ENCODE measurements at places on chromosomes 11 and 22.

DNA sequence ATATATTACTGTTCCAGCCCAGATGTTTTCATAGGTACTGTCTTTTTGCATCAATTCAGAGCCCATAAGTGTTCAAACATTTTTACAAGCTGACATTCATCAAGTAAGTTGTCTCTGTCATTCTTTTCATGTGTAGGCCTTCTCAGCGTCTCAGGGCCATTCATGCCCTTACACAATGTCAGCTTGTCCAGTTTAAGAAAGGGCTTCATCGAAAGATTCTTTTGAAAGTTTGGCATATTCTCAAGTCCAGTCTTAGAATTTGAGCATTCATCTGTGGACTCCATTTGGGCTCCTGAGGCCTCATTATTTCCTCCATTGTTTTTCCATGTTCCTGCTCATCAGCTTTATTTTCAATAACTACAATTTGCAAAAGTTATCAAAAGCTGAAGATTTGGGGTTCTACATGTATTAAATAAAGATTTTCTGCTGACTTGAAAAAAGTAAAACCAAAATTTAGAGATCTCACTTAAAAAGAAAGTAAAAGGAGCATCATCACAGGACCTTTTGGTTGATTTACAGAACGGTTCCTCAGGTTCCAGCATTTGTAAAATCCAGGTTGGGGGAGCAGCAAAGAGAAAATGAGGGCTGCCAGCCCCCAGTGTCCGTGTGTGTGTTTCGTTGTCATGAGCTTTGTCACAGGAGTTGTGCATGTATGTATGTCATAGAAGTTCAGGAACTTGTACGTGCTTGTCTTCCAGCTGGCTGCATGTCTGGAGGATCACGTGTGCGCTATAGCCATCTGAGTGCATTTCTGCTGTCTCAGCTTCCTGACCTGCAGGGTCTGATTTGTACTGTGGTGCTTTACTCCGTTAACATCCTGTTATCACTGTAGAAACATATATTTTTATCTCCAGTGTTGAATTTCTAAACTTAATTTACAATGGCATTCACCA lies 15.6 kb downstream of the MOV10L1 start:
- DNase-seq: no peak

GRCh38 chr22:46966846-46967245 lies 204.4 kb downstream of the TBC1D22A start:
- no peak for DNase-seq

DNA sequence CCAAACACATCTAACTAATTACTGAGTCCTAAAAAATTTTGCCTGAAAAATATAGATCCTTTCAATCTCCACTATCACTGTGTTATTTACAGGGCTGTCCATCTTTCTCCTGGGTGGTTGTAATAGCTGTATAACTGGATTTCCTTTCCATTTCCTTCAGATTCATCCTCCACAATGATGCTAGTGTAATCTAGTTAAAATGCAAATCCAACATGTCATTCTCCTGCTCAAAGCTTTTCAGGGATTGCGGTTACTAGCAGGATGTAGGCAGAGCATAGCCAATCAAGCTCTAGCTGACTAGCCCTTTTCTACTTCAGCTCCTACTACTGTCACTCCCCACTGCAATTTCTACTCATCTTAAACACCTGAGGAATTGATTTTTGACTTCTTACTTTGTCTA lies 283.0 kb downstream of the RAB38 start:
- DNase-seq: no peak

DNA sequence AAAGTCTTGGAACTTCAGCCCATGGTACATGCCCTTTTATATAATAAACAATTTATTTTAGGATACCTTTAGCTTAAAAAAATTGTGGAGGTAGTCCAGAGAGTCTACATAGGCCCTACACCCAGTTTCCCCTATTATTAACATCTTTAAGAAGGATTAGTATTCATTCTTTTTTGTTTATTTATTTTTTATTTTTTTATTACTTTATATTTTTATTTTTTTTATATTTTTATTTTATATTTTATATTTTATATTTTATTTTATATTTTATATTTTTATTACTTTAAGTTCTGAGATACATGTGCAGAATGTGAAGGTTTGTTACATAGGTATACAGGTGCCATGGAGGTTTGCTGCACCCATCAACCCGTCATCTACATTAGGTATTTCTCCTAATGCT lies 15.9 kb upstream of the ABTB2 start:
- no peak for DNase-seq

DNA sequence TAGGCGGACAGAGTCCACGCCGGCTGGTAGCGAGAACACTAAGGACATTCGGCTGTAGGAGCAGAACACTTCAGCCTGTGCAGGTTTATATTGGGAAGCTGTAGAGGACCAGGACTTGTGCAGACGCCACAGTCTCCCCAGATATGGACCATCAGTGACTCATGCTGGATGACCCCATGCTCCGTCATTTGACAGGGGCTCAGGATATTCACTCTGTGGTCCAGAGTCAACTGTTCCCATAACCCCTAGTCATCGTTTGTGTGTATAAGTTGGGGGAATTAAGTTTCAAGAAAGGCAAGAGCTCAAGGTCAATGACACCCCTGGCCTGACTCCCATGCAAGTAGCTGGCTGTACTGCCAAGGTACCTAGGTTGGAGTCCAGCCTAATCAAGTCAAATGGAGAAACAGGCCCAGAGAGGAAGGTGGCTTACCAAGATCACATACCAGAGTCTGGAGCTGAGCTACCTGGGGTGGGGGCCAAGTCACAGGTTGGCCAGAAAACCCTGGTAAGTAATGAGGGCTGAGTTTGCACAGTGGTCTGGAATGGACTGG lies 17.2 kb downstream of the P2RY2 start:
- no peak for DNase-seq

DNA sequence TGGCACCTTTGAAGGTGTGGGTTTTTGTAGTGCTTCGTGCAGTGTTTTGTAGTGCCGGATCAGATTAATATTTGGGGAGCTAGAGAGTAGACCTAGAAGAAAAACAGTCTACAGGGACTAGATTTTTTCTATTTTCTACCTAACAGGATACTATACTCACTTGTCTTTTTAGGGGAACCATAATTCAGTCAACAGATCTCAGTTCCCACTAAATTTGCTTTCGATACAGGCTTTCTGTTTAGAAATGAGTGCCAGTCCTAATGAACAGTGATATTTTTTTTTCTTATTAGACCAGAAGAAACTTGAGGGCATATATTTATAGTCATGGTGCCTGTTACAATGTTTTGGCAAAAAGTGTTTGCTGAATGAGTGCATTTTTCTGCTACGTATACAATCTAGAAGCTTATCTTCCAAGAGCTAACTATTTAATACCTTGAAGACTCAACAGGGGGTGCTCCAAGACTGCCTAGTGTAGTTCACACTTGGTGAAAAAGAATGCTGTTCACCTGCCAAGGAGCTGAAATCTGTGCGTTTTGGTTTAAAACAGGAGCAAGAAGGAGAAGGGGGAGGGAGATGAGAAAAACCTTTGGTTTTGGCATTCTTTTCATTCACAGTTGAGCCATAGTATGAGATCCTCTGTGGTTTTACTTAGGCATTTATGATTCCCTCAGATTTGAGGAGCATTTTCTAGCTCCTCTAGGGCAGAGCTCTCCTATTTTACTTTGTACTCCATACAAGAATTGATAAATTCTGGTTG lies 44.9 kb upstream of the VSTM5 start:
- no peak for DNase-seq

DNA sequence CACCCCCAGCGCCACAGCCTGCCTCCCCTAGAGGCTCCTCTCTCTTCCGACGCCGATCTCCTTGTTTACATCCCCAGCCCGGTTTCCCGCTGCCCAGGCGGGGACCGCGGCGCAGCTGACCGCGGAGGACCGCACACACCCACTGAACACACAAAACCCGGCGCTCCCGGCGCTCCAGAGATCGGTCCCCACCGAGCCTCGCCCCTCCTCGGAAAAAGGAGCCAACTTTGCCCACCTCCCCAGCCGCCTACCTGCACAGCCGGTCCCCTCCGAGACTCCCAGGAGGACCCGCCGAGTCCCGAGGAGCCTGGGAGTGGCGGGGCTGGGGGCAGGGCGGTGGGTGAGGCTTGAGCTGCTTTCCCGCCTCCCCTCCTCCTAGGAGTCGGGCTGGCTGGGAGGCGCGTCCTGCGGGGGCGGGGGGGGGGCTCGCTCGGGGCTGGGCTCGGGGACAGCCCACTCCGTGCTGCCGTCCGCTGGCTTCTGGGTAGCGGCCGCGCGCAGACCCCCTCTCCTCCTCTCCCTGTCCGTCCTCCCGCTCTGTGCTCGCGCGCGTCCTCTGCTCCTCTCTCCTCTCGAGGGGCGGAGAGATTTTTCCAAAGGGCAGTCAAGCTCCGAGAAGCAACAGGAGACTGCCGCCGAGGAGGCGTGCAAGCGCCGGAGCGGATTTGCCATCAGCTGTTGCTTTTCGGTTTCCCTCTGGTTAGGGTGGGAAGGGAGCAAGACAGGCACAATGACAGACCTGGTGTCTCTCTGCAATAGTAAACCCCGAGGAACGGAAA lies at the start of gene FXYD6:
TSS of gene FXYD6 (minus strand) at position 318 of the 779 bp plus-strand sequence. CDS start 33,882 bp downstream, outside the sequence.
- DNase-seq: peak; percentile 58

DNA sequence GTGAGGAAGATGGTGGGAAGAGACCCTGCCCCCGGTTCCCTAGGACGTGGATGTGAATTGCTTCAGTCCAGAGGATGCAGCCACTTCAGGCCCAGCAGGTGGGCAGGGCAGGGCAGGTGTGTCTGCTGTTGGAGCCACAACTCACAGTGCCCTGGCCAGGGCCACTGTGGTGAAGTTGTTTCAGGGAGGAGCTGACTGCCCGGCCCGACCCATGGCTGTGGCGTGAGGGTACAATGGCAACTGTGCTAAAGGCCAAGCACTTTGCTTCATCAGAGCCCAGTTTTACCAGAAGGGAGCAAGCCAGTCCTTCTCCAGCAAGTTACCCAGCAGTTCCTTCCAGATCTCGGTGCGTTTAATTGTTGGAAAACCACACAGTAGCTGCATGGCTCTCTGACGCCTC lies 1174.4 kb downstream of the BRD1 start:
- no peak for DNase-seq

- DNase-seq: no peak
Observed at GRCh38 chr11:114358716-114359115, 41.6 kb downstream of the C11orf71 start.

- no peak for DNase-seq
Observed at GRCh38 chr11:18536209-18536608, 9.5 kb upstream of the TSG101 start.

- DNase-seq: peak; percentile 47
Observed at GRCh38 chr11:17014833-17015626, 816 bp upstream of the PLEKHA7 start.

GRCh38 chr11:18853086-18853720 lies 61.6 kb upstream of the PTPN5 start:
- no peak for DNase-seq

- DNase-seq: no peak
Observed at GRCh38 chr11:73975479-73975757, 7.2 kb downstream of the UCP2 start.

DNA sequence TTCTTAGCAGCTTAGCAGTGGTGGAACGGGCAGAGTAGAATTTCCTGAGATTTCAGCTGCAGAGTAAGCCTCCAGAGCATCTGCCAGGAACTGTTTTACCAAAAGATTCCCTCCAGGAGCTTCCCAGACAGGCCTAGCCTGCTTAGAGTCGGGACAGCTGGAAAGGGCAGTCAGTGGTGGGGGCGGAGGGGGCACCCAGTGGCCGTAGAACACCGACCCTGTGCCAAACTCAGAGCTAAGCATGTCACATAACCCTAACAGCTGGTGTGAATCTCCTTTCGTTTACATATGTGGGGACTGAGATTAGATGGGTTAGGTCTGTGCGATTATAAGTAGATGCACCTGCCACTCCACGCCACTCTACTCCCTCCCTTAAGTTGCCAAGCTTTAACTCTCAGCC lies 80.0 kb upstream of the CRTAM start:
- DNase-seq: no peak

- DNase-seq: no peak
Observed at GRCh38 chr11:109644152-109644551, 222.2 kb downstream of the C11orf87 start.

DNA sequence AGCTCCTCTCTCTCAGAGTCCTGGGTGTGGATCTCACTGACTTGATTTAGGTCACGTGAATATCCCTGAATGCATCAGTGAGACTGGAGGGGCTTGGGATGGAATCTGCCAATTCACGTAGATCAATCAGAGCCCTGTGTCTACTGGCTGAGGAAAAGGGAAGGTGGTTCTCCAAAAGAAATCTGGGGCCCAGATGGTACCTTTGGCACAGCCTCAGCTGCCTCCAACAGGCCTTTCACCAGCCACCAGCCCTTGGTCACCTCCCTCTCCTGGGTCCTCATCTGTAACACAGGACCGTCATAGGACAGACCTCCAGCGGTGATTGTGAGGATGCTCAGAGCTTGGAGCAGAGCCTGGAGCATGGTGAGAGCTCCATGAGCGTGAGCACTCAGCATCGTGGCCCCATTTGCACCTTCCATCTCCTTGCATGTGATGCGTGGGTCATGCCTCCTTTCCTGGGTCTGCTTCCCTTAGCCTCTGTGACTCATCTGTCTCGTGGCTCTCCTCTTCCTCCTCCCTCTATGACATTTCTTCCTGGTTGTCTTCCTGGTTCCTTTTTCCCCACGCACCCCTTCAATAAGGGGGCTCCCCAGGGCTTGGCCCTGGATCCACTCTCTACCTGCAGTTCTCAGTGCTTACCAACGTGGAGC lies 7.5 kb upstream of the MIEF1 start:
- DNase-seq: no peak

- no peak for DNase-seq
Observed at GRCh38 chr11:4884361-4884760, 2.7 kb downstream of the OR51T1 start.

- no peak for DNase-seq
Observed at GRCh38 chr22:24099666-24100065, 81.6 kb upstream of the SUSD2 start.

DNA sequence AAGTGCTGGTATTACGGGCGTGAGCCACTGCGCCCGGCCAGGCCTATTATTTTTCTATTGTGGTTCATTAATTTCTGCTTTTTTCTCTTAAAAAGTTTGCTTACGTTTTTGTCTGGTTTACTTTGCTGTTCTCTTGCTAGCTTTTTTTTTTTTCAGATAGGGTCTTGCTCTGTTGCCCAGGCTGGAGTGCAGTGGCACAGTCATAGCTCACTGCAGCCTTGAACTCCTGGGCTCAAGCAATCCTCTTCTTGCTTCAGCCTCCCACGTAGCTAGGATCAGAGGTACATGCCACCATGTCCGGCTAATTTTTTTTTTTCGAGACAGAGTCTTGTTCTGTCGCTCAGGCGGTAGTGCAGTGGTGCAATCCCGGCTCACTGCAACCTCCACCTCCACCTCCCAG lies 18.7 kb downstream of the F2 start:
- DNase-seq: no peak

GRCh38 chr11:79720115-79720514 lies 279.3 kb upstream of the TENM4 start:
- DNase-seq: no peak

GRCh38 chr22:50483977-50484853 lies 2.4 kb upstream of the MIOX start:
- DNase-seq: no peak

- no peak for DNase-seq
Observed at GRCh38 chr11:28110108-28110820, 2.1 kb downstream of the METTL15 start.

- DNase-seq: no peak
Observed at GRCh38 chr11:78266451-78266850, 77.7 kb downstream of the USP35 start.

GRCh38 chr11:28488336-28488735 lies 380.1 kb downstream of the METTL15 start:
- DNase-seq: no peak

Data from mesothelial cell of epicardium (in vitro differentiated cells).